ENCODE measurements at places on chromosomes 7 and 10.

DNA sequence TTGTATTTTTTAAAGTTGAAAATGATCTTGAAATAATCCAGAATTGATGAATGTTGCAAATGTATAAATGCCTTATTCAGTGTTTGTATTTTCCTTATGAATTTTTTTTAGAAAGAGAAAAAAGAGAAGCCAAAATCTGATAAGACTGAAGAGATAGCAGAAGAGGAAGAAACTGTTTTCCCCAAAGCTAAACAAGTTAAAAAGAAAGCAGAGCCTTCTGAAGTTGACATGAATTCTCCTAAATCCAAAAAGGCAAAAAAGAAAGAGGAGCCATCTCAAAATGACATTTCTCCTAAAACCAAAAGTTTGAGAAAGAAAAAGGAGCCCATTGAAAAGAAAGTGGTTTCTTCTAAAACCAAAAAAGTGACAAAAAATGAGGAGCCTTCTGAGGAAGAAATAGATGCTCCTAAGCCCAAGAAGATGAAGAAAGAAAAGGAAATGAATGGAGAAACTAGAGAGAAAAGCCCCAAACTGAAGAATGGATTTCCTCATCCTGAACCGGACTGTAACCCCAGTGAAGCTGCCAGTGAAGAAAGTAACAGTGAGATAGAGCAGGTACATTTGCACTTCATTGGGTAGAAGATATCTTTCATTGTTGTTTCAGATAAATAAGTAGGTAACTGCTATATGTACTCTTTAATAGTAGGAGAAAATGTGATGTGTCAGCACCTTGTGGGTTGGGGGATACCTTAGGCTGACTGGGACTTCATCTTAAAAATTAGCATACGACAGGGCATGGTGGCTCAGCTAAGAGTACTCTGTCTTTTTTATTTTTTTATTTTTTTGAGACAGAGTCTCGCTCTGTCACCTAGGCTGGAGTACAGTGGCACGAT is 3.9 kb downstream of the DDX21 start:
- DNase-seq = no peak

DNA sequence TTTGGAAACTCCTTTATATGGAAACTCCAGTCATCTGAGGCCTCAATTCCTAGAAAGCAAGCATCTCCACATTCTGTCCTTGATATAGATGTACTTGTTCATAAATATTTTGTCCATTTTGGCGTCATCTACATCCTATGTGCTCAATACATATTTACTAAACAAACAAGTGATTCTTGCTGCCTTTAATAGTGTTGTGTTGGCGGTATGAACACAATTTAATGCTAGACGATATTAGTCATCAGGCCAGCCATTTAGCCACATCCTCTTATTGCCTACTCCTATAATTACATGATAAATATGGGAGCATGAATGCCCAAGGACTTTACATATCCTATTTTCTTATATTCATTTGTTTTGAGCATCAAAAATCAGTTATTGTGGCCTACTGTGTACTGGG is 18.5 kb upstream of the IFRD1 start:
- DNase-seq = no peak

GRCh38 chr7:80542398-80542797 is 30.5 kb upstream of the GNAT3 start:
- DNase-seq = no peak

DNA sequence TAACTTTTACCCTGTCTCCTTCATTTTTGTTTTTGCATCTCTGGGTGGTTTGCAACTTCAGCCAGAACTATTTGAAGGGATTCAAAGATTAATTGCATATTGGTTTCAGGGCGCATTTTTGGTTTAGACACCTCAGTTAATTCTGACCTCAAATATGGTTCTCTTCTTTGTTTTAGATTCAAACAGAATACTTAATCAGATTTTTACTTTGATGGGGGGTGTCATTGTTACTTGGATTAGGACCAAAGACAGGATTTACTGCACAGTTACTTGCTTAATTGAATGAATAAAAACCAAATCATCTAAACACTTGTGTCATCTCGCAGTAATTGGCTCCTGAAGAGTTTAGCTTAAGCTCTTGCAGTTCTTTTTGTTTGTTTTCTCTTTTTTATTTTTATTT is 100.9 kb downstream of the PHTF2 start:
- no peak for DNase-seq

- no peak for DNase-seq
These were observed 65.5 kb downstream of the GRB10 start for GRCh38 chr7:50717181-50717580.

- DNase-seq = no peak
These were observed 33.1 kb upstream of the CROT start for GRCh38 chr7:87312215-87312865.

GRCh38 chr10:17430647-17431355 is 23.6 kb downstream of the ST8SIA6 start:
- peak; percentile 44 for DNase-seq

DNA sequence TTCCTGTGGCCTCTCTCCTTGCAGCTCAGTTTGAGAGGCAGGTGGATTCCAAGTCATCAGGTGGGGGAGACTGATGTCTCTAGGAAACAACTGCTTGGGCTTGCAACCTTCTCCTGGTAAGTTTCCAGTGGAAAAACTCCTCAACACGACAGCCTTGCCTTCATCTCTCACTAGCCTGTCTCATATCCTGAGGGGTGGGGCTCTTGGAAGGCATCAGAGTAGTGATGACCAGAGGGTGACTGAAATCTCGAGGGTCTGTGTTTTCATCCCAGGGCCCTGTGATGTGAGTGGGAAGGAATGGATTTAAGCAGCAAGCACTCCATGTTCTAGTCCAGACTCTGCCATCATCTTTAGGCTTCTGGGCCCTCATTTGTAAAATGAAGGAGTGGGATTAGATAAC is 107.0 kb downstream of the NRP1 start:
- no peak for DNase-seq

DNA sequence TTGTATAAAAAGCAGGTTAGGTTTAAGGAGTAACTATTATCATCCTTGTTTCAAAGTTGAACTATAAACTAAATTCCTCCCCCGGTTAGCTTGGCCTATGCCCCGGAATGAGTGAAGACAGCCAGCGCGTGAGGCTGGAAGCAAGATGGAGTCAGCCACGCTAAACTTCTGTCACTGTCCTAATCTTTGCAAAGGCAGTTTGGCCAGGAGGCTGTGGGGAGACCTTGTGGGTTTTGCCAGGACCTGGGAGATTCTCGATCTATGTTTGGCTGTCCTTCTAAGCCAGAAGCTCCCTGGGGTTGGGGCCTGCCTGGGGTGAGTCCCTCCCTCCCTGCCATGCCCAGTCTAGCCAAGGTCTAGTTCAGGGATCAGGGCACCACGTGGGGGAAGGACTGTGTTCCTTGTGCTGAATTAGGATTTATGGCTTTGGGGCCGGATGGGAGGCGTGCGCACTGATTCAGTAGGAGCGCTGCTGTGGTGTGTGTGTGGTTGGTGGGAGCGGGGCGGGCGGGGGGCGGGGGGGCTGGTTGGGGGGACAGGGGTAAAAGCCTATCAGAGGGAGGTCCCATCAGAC is 871 bp upstream of the GTF2IRD1 start:
- DNase-seq = no peak

DNA sequence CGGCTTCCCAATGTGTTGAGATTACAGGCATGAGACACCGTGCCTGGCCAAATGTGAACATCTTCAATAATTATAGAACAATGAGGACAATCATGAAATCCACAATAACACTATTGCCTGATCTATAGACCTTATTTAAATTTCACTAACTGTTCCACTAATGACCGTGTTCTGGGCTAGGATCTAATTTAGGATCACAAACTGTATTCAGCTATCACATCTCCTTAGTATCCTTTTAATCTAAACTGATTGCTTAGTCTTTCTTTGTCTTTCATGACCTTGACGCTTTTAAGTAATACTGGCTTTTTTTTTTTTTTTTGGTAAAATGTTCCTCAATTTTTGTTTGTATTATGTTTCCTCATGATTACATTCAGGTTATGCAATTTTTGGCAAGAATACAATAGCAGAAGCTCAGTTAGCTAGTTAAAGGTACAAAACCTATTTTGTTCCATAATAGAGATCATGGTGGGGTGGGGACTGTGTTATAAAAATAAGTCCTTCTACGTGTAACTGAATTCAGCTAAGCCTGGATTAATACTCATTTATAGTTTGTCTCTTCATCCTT is 158.4 kb downstream of the AOAH start:
- no peak for DNase-seq

DNA sequence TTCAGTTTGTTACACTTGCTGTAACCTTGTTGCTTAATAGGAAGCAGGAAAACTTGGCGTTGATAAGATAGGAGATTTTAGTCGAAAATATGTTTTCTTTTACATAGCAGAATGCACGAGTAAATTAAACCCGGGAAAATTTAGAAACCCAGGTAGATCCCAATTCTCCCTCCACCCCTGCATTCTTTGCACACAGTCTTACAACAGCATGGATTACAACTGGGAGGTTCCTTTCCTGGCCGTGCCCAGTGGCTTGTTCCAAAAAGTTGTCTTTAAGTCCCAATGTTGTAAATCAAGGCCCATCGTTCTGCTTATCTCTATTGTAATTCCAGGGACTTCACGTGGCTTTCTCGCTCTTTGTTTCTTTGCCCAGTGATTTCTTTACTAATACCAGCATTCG is 1.1 kb upstream of the DPY19L1 start:
- DNase-seq = no peak

- no peak for DNase-seq
These were observed 228.3 kb downstream of the CALN1 start for GRCh38 chr7:72183835-72184234.

DNA sequence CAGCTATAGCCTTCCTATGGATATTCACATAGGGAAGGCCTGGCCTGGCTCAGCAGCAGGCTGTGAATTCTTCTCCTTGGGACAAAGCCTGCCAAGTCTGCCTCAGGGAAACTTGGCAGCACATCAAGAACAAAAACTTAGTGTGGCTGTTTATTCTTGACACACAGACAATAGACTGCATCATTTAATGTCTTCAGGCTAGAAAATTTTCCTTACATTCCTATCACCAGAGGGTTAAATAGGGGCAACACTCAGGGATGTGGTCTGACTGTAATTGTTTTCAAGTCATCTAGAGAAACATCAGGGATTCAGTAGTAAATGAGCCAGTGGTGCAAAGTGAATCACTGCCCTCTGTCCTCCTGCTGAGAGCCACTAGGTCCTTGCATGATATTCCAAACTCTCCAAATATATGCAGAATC is 137.3 kb downstream of the SEMA3C start:
- no peak for DNase-seq

DNA sequence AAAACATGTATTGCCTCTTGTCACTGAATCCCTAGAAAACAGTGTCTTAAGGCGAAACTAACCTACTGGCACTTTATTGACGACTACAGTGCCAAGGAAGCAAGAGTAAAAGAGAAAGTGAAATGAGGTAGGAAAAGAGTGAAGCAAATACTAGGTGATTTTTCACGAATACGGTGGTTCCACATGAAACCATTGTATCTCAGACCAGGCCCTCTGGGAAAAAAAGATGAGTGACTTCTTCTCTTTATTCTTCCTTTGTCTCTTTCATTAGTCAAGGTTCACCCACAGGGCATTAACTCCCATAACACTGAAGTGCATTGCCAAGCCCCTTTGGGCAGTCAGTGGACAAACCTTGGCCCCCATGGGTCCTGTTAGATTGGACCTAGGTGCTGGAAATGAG is 16.2 kb upstream of the MACC1 start:
- DNase-seq = no peak

DNA sequence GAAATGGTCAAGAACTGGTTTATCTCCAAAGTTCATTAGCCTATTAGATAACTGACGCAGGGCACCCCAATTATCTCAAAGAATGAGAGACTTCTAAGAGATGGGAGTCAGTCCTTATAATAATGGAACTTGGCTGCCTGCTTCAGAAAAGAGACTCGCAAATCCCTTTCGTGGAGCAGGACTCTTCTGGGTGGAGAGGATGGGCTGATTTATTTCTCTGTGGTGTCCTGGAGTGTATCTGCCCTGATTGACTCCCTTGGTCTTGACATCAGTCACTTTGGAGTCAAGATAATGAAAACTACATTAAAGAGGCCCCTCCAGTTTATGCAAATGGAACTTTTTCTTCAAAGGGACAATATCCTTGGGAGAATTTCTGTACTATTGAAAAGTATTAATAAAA is 198.9 kb downstream of the HDAC9 start:
- DNase-seq = no peak

DNA sequence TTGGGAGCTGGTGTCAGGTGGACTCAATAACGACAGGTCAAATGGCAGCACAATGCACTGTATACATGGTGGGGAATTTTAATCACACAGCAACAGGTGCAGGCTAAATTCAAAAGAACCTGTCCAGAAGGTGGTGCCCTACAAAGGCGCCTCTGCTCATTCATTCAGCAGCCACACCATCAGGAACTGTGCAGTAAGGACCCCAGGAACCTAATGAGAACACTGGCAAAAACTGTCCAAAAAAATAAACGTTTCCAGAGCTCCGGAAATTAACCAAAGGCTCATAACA is 21.9 kb upstream of the CRYGN start:
- no peak for DNase-seq
